ENCODE measurements at places on chromosomes 5 and 9. TPM values are rescaled to one million over a fixed set of nuclear protein-coding genes. Genes with fewer than 3 reads are reported as not detected.

- peak; percentile 63 for DNase-seq
Measured at GRCh38 chr5:33441241-33442177, 744 bp downstream of the TARS1 start.

The CSF2 gene
- 52.6 TPM for total RNA-seq

DNA sequence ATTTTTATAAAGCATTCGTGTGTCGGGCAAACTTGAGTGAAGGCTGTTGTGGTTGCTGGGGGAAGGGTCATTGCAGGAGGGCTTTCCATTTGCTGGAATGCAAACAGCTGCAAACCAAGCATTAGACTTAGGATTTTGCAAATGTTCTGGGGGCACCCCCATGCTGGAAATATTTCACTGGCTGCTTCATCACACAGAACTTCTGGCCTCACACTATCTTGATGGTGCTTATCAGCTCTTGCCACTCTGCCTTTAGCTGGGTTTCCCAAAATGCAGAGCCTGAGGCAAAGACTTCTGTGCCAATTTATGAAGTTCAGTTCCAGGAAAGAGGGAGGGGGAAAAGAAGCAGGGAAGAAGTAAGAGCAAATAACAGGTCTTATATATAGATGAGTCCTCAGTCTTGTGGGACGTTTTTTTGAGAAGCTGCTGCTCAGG lies 8.6 kb upstream of the COL15A1 start:
- no peak for DNase-seq

- no peak for DNase-seq
Measured at GRCh38 chr9:81394881-81395675, 294.3 kb downstream of the TLE1 start.

DNA sequence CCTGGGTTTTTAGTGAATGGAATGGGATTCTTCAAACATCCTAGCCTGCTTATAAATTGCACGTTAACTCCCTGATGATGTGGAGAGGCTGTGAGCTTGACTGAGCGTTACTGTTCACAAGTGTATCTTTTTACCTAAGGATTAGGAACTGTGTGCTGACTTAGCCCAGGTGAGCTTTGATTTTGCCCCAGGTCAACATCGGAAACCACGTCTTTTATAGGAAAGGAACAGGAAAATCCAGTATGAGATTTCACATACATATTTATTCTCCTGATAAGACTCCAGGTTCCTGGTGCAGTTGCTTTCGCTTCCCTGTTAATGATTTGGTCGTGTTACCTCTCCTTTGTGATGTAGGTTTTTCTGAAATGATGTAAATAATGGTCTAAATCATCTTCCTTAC lies 103.2 kb upstream of the BASP1 start:
- no peak for DNase-seq

GRCh38 chr9:99076483-99077171 lies 28.3 kb upstream of the TGFBR1 start:
- peak; percentile 39 for DNase-seq

The CNTRL gene
- total RNA-seq: 72.2 TPM

- DNase-seq: no peak
Measured at GRCh38 chr9:81183761-81184160, 505.6 kb downstream of the TLE1 start.

The ITK gene
- 208 TPM for total RNA-seq

The PCDHA7 gene
- not detected for total RNA-seq

DNA sequence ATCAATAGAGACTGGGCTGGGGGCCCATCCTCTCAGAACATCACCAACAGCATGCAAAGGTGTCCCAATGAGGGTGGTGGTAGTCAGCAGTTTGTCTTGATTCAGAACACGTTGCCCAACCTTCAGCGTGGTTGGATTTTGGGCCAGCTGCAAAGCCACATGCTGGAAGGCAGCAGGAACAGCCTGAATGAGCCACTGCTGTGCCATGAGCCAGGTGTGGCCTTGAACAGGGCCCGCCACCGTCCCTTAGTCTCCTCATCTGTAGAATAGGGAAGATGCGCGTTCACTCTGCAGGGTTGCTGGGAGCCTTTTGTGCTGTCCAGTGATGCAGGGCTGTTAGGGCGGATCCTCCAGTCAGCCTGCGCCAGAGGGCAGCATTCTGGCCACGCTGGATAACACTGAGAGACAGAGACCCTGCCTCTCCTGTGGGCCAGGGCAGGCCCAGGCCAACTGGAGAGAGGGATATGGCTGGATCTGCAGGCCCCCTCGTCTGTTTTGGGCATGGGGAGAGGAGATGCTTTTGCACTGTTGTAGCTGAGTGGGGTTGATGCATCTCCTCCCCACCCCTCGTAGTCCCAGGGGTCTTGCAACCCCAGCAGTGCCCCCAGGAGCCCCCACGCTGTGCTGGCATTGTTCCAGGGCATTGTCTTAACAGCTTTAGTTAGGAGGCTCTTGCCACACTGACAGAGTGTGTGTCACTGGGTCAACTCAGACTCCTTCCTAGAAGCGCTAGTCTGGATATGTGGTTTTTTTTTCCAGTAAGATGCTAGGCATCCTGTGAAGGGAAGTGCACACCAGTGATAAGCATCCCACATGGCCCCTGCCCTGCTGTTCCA lies 42.1 kb downstream of the SLC46A2 start:
- DNase-seq: no peak

DNA sequence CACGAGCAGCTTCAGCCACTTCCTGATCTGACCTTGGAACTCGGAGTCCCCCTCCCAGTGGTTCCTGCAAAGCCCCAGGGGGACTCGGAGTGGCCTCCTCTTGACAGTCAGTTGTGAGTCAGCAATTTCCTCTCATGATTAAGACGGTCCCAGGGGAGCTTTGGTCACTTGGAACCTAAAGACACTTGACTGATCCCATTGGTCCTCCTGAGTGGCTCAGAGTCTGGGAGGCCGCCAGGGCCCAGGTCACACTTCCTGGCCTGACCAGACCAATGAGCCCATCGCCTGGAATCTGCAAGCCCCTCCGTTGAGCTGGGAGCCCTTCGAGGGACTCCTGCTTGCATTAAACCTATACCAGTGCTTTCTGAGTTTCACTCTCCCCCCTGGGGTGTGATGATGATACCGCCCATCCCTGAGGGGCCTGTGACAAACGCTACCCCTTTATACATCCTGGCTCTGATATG lies 29.1 kb downstream of the TSPAN17 start:
- no peak for DNase-seq

DNA sequence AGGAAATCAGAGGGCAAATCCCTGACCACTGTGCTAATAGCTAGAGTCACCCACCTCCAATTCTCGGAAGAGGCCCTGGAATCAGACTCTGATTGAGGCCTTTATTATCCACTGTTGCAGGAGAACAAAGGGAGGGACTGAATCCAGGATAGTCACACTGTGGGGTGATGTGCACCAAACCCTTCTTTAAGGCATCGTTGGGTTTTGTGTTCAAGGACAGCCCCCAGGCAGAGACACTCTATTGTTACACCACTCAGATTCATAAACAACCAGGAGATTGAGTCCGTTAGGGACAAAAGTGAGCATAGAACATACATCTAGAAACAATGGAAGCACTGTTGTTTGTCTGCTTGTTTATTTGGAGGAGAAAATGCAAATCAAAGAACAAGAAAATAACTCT lies 124.6 kb upstream of the TBCA start:
- DNase-seq: no peak

- no peak for DNase-seq
Measured at GRCh38 chr9:107486674-107487520, 2.7 kb downstream of the KLF4 start.

GRCh38 chr5:35248843-35249780 lies 18.8 kb upstream of the PRLR start:
- no peak for DNase-seq

GRCh38 chr5:97242341-97242740 lies 59.3 kb upstream of the RIOK2 start:
- DNase-seq: no peak

DNA sequence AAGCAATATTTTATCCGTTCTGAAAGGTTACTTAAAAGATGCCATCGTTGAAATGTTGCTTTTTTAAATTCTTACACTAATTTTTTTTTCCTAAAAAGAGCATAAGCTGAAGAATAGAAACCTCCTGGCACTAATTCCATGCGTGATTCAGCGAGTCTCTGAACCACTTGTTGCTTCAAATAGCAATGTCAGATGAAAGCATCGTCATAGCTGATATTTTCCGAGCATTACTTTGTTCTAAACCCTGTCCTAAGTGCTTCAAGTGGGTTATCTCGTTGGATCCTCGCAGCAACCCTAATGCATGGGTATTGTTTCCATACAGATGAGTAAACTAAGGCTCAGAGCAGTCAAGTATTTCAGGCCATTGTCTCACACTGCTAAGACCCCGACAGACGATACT lies 79.7 kb downstream of the CDH6 start:
- DNase-seq: no peak

The AK8 gene
- 0.21 TPM for total RNA-seq

DNA sequence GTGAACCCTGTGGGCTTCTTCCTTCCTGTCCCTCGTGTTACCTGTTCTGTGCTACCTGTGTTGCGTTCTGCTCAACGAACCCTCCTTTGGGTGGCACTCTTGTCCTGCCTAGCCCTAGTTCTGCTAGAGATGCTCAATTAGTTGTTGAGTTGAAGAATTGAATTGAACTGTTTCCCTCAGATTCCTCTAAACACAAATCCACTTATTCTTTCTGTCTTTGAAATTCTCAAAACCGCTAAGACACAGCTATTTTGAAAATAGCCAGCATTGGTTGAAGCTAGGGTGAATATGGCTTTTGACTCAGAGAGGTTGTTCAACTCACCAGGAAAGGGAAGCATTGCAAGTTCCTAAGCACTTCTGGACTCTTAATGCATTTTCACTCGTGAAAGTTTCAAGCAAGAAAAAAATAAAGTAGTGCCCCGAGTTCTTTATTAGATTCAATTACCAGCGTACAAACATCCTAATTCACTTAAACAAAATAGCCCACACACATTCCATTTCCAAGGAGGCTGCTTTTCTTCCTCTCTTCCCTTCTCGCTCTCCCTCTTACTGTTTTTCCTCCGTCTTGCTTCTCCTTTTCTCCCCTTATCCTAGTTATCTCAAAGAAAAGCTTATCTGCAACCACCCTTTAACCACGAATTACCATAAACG lies 642 bp upstream of the ITGA1 start:
- peak; percentile 53 for DNase-seq

The GPR150 gene
- 0.37 TPM for total RNA-seq

DNA sequence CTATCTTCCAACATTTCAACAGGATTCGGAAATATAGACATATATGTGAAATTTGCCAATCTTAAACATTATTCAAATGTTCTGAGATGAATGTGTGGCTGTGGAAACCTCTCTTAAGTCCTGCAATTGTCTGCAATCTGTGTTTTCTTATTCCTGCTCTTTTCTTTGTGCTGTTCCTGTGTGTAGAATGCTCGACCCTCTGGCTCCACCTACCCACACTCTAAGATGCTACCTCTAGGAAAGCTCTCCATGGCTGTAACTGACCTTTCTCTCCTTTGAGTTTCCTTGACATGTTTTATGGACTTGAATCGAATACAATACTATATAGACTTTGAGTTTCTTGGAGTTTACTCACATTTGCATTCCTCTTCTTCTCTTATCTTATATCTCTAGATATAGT lies 120.6 kb upstream of the ASTN2 start:
- DNase-seq: no peak

- DNase-seq: peak; percentile 96
Measured at GRCh38 chr9:131349881-131350563, 43.9 kb upstream of the PRRC2B start.

The CCL27 gene
- total RNA-seq: not detected

Measured in activated CD4-positive, alpha-beta T cell treated with anti-CD3 and anti-CD28 coated beads for 36 hours (primary cell).